ENCODE measurements at places on chromosomes 2 and 18.

GRCh38 chr2:232349546-232349945 lies 29.0 kb upstream of the ALPP start:
- DNase-seq = no peak

GRCh38 chr2:63514781-63515180 lies 73.5 kb downstream of the WDPCP start:
- DNase-seq = no peak

DNA sequence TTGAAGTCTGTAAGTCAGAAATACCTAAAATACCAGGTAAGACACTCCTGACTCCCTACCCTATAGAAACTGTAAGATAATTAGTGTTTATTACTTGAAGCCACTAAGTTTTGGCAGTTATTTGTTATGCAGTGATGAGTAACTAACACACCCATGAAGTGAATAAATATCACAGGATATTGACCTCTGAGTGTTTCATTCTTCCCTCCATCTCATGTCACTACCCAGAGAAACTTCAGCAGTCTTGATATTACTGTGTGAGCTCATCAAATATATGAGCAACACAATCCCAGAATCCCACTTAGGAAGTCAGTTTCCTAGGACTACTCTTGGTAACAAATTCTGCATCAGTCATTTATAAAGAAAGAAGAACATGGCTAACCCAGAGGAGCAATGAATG lies 529.7 kb downstream of the FBXO15 start:
- no peak for DNase-seq

DNA sequence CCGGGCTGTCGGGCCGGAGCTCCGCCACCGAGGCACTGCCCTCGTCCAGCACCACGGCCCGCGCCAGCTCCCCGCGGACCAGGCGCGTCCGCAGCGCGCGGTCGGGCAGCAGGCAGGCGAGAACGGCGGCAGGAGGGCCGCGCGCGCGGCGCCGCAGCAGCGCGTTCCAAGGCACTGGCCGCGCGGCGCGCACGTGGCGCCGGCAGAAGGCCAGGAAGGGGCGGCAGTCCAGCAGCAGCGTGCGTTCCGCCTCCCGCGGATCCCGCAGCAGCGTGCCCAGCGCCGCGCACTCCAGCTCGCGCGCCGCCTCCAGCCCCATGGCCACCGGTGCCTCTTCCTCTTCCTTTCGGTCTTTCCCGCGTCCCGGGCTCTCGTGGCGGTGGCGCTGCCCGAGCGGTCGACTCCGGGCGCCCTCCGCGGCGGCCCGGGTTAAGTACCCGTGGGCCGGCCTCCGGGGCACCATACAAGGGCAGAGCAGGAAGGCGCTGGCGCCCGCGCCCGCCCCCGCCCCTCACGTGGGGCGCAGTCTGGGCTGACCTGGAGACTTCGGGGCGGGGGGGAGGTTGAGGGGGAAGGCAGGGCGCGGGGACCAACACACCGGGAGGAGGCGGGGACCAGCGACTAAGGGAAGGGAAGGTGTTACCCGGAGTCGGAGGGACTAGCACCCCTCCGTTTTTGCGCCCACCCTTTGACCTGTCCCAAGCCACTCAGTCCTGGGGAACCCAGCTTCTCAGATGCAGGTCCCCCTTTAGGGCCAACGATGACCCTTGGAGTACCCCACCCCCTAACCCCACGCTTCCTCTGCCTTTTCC lies at the start of gene DUSP2:
TSS of gene DUSP2 (minus strand) at position 405 of the 812 bp plus-strand sequence. CDS start at position 319, 86 bp downstream.
- peak; percentile 92 for DNase-seq

DNA sequence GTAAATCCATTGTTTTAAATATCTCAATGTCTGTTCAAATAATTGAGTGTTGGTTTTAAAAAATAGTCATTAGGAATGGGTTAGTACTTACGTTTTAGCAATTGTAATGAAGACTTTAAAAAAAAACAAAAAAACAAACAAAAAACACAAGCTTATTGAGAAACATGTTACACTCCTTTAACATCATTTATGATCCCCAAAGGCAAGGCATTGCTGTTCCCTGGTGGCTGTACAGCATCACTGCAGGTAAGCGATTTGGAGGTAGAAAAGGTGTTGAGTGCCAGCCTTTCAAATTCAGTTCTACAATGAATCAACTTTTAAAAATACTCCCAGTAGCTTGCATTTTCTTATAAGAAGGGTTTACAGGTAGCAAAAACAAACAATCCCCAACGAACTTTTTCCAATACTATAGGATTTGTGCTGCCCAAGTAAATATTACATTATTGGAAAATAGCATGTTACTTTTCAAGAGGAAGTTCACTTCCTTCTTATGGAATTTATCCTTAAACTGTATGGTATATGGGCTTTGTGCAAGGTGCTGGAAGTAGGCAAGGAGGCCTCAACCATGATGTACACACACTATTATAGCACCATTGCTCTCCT lies 27.5 kb downstream of the CNRIP1 start:
- DNase-seq = peak; percentile 32

Data from M059J (cell line).